Activated B cell treated with CpG ODN at 0.5 μM for 24 hours (primary cell): ENCODE measurements at places on chromosomes 7 and 10. TPM values are rescaled to one million over a fixed set of nuclear protein-coding genes. Genes with fewer than 3 reads are reported as not detected.

The CPVL gene
- total RNA-seq = not detected in 2 replicates

DNA sequence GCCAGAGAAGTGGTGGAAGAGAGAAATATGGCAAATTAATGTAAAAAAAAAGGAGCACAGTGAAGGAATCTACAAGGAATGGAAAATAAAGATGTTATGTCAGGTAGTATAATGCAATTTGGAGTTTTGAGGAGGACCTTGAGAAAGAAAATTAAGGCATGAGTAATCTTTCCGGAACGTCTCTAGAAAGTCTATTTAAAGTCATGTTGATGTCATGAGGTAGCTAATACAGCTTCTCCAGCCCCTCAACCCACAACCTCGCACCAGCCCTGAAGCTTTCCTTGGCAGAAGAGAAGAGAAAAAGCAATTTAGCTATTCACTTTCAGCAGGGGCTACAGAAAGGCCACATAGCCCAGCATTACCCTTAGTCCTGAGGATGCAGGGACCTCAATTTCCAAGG lies 22.5 kb downstream of the TRDMT1 start:
- no peaks in the 10 kb centered on the region for H3K27me3 ChIP-seq
- no peak overlapping the region for H3K4me3 ChIP-seq
- no peak overlapping the region for H3K27ac ChIP-seq
- H3K36me3 ChIP-seq = peaks cover 2% of the 10 kb centered on the region
- DNase-seq = no peak
- H3K4me1 ChIP-seq = peaks cover 13% of the 10 kb centered on the region

- DNase-seq = no peak
- H3K36me3 ChIP-seq = no peaks in the 10 kb centered on the region
- H3K27me3 ChIP-seq = peaks cover 10% of the 10 kb centered on the region
These were observed 18.1 kb upstream of the LIPK start for GRCh38 chr10:88687853-88688467.

- no peaks in the 10 kb centered on the region for H3K27me3 ChIP-seq
- H3K4me3 ChIP-seq = peak overlapping the region; percentile 95
- peak overlapping the region; percentile 98 for H3K27ac ChIP-seq
- peaks cover 29% of the 10 kb centered on the region for H3K36me3 ChIP-seq
- peak; percentile 75 for DNase-seq
- peaks cover 46% of the 10 kb centered on the region for H3K4me1 ChIP-seq
These were observed 1.2 kb downstream of the HNRNPF start for GRCh38 chr10:43407576-43408330.

- no peaks in the 10 kb centered on the region for H3K27me3 ChIP-seq
- H3K4me1 ChIP-seq = peaks cover 9% of the 10 kb centered on the region
- no peak overlapping the region for H3K27ac ChIP-seq
- H3K36me3 ChIP-seq = no peaks in the 10 kb centered on the region
- no peak for DNase-seq
These were observed 26.8 kb downstream of the BET1 start for GRCh38 chr7:93977211-93977950.

DNA sequence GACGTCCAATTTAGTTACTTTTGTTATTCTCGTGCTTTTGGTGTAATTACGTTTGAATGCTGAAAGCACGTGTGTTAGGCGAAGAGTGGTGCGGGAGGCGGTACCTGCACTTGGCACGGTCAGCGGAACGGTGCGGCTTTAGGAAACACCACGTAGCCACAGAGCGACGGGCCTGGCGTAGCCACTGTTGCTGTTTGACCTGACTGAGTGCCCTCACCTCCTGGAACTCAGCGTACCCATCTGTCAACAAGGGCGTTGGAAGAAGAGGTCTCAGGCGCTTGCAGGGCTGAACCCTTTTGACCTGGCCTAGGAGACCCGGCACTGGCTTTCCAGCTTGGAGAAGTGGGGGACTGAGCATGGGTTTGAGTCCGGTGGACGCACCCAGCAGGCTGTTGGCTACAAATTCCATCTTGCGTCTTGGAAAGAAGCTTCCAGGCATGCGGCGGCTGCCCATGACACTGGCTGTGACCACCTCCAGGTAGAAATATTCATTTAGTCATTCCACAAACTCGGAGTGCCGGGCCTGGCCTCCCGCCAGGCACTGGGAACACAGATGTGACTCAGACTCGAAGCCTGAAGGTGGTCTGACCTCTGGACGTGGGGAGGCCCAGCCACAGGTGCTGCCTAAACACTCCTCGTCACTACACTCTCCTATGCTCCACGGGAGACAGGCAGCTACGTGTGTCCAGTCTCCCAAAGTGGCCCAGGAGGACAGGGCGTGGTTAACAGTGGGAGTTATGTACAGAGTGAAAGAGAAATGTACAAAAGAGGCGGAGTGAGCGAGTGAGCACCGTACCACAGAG lies 22.2 kb downstream of the FAM20C start:
- no peaks in the 10 kb centered on the region for H3K4me1 ChIP-seq
- DNase-seq = no peak
- no peaks in the 10 kb centered on the region for H3K27me3 ChIP-seq
- H3K27ac ChIP-seq = no peak overlapping the region
- H3K36me3 ChIP-seq = no peaks in the 10 kb centered on the region
